Coronary artery (tissue), 2 donors: ENCODE measurements at places on chromosomes 7 and 10.

DNA sequence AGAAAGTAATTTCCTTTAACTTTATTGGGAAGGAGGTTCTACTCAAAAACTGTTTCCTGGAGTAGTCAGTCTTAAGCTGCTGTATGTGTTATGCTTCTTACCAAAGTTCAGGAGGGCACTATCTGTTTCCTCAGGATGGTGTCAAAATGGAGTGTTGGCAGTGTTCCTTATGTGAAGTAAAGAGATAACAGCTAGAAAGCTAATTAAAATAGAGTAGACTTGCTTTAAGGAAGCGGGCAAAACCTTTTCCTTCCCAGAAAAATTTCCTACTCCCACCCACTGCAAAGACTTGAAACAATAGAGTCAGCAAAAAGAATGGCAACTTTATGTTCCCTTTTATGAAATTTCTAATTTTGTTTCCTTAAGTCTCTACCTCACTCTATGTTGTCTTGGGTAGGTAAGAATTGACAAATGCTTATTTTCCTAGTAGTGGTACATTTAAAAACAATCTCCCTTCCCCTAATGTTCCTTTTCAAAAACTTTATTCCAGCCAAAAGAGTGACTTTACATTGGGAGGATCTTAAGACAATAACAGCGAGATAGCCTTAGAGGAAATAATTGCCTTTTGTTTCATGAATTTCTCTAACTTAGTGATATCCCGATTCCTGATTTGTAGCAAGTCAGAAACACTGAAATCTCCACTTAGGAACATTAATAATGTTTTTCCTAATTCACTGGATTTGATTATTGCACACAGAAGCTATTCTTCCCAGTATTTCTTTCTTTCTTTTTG is 26.5 kb upstream of the ENTPD1 start:
- no peak for DNase-seq

DNA sequence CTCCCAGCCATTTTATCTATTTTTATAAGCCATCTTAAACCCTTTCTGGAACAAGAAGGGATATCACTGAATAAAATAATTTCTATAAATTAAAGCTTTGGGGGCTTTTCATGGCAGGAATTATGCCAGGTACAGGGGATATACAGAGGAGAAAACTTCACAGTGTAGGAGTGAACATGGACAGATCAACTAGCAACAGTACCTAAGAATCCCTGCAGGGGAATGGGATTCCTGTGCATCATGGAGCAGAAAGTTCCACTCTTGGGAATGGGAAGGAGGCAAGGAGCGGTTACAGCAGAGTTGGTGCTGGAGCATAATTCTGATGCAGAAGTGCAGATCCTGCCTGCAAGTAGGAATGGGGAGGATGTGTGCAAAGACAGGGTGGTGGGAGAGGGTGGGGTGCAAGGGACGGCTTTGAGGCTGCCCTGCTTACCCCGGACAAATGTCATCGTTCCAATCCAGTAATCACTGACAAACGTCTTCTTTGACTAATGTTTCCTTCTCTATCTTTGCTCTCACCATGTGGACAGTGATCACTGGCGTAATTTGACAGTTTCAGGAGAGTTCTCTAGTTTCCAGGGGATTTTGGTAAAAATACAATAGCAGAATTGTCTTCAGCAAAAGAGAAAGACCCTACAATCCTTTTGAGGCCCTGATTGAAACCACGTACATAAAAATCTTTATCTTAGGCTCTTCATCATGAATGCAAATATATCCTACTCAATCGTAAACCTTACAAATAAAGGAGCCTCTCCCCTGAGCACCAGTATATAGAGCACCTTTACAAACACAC is 196.7 kb downstream of the HECW1 start:
- DNase-seq = no peak

DNA sequence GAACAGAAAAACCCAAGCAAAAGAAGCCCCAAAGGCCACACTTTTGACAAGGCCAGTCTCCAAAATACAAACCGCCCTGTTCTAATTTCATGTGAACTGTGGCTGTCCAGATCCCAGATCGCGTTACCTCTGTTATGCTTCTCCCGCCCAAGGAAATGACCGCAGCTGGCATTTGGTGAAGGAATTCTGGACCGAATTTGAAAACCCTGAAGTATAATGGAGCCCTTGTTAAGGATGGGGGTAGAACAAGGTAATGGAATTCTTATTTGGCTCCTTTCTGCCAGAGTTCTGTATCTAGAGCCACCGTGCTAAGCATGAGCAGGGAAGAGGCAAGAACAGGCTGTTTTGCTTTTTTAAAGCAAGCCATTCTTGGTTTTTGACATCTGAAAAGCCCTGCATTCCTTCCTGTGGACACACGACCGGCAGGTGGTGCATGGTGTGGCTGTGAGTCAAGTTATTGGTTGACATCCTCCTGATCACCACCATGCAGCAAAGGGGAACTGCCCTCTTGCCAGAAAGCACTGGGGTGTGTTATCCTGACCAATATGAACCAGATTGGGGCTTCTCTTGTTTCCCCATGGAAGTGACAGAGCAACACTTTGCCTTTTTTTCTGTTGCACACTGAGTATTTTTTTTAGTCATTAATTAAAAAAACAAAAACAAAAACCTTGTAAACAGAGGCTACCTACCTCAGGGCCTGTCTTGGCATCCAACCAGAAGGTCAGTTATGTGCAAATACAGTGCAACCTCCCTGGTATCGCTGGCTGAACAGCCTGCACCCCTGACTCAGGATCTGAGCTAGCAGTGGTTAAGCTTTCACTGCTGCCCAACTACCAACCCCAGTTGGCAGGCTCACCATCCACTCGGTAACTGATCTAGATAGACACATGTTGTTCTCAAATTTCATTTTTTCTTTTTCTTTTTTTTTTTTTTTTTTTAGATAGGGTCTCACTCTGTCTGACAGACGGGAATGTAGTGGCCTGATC is 14.2 kb downstream of the UCMA start:
- no peak for DNase-seq

- no peak for DNase-seq
These were observed 91.2 kb upstream of the INSIG1 start for GRCh38 chr7:155206318-155207020.

DNA sequence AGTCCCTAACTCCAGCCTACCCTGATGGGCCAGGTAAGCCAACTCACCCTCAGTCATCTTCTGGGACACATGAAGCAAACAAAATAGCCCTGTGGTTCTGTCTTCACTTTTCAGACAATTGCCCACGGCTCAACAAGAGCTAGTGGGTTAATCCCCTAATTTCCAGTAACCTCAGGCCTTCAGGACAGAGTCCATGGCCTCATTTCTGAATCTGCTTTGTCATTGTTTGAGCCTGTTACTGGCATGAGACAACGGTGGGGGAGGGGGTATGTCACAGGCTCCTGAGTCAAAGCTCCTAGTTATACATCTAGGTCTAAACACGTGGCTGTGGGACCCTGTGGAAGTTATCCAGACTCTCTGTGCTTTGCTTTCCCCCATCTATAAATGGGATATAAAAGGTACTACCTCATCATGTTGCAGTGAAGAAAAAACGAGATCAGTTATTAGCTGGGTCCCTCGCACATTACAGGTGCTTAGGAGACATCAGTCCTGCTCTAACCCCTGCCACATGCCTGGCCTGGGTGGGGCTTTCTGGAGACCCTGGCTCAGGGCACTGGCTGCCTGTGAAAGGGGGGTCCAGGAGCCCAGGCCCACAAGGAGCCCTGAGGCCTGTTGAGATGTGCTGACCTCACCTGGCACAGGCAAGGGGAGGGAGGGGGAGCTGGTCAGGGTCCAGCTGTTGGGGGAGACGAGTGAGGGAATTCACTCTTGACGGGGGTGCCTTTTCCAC is 16.5 kb downstream of the MAT1A start:
- peak; percentile 33 for DNase-seq

DNA sequence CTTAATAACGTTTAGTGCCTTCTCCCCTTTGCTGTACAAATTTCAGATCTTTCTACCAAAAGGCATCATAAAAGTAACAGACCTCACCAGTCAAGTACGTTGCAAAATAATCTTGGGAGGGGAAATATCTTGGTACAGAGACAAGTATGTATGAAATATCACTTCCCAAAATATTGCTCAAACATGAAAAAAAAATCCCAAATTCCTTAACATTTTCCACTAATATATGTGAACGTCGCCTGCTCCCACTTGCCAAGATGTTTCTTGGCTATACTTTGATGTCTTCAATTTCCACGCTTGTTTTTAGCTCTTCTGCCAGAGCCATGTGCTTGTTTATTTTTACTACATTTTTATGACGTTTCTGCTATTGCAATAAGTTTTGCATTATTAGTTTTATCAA is 223.5 kb downstream of the PLXNA4 start:
- DNase-seq = no peak
